Fibroblast of skin of right quadriceps (primary cell): ENCODE measurements at places on chromosomes 6 and 20.

- DNase-seq: no peak
Measured at GRCh38 chr6:52900536-52900935, 9.0 kb downstream of the GSTA3 start.

GRCh38 chr6:151721671-151722070 is 85.8 kb upstream of the ESR1 start:
- no peak for DNase-seq

GRCh38 chr6:151376440-151376839 is 14.9 kb downstream of the ZBTB2 start:
- DNase-seq: peak; percentile 27

DNA sequence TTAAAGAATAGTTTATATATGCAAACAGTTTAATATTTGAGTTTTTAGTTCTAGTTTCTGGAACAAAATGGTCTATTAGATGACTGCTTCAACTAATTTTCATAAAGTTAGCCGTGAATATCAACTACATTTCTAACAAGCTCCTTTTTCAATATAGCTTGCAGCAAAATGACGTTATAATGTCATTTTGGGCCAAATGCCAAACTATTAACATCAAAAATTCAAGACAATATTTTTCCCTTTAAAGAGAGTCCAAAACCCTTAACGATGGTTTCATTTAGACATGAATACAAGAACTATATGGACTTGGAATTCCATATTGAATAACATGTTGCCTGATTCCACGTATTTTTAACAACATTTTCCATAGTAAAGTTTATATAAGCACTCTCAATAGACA is 91.0 kb downstream of the SMLR1 start:
- no peak for DNase-seq

DNA sequence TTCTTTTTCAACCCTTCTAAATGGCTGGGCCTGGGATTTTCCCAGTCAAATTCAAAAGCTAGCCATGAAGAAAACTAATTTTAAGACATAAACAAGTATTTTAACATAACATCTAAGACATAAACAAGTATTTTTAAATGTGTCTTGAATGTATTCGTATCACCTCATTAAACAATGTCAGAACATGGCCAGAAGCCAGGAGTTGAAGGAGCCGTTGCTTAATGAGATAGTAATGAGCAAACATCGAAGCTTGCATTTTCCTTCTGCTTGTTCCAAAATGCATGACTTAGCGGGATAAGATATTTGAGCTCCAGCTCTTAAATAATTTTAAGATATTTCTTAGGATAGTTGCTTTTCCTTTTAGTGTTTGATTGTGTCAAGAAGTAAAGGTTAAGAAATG is 4.2 kb upstream of the RNF182 start:
- DNase-seq: no peak

- DNase-seq: peak; percentile 14
Measured at GRCh38 chr6:90610751-90611542, 24.1 kb upstream of the MAP3K7 start.

- peak; percentile 78 for DNase-seq
Measured at GRCh38 chr6:84581494-84582259, 182.7 kb downstream of the TBX18 start.

DNA sequence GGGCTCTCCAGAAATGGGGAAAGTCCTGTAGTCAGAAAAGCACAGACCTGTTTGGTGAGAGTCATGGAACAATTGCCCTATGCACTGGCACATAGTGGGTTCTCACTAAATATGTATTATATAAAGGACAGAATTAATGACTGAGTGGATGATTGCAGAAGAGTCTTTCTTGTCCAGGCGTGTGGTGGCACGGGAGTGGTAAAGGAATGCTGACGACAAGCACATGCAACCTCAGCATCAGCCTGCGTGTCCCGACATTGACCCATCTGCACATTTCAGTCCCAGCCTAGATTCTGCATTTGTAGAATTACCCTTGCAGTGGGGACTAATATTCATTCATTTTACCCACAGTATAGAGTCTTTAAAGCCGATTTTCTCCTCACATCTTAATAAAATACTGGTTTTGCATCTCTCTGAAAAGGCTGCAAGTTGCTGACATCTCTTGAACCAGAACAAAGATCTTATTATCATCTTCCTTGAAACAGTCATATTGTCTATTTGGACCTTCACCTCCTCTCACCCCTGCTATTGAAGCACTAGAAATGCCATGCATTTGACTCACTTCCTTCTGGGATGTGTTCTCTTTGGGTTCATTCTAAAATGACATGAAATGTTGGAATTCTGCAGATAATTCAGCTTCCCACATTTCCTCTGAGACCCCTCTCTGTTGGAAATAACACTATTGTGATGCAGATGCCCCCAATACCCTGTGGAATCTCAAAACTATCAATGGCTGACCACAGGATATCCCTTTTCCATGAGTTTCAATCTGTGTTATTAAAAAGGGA is 883.6 kb upstream of the FLRT3 start:
- peak; percentile 77 for DNase-seq

- peak; percentile 89 for DNase-seq
Measured at GRCh38 chr6:163291622-163292021, 122.9 kb upstream of the QKI start.

DNA sequence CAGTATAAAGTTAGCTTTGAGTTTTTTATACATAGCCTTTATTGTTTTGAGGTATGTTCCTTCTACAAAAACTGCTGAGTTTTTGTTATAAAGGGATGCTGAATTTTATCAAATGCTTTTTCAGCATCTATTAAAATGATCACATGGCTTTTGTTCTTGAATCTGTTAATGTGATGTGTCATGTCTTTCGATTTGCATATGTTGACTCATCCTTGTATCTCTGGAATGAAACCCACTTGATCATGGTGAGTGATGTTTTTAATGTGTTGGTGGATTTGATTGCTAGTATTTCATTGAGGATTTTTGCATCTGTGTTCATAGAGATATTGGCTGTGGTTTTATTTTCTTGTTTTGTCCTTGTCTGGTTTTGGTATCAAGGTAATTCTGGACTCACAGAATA is 24.7 kb upstream of the BLCAP start:
- DNase-seq: peak; percentile 49

DNA sequence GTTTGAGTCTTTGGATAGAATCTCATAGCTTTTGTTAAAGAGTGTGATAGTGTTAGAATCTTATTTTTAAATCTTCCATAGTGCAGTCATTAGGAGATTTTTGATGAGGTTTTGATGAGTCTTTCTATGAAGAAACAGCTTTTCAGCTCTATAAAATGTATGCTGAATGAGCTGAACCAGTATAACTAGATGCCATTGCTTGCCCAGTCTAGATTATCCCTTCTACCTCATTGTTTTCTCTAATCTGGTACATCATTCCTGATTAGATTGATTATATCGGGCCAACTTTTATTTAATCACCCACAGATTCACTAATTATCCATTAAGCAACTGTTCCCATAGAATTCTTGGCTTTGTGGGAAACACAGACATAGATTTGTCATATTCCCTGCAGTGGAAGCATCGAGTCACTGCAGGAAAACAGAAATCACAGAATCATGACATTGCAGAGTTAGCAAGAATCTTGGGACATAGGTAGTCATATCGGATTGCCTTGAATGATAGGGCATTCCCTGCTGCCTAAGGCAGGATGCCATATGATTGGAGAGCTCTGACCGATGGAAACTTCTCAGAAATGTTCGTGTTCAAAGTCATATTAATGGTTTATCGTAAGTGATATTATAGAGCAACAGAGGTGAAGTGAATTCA is 882.7 kb upstream of the FLRT3 start:
- peak; percentile 50 for DNase-seq

GRCh38 chr6:46961232-46961631 is 39.5 kb upstream of the ADGRF5 start:
- no peak for DNase-seq

DNA sequence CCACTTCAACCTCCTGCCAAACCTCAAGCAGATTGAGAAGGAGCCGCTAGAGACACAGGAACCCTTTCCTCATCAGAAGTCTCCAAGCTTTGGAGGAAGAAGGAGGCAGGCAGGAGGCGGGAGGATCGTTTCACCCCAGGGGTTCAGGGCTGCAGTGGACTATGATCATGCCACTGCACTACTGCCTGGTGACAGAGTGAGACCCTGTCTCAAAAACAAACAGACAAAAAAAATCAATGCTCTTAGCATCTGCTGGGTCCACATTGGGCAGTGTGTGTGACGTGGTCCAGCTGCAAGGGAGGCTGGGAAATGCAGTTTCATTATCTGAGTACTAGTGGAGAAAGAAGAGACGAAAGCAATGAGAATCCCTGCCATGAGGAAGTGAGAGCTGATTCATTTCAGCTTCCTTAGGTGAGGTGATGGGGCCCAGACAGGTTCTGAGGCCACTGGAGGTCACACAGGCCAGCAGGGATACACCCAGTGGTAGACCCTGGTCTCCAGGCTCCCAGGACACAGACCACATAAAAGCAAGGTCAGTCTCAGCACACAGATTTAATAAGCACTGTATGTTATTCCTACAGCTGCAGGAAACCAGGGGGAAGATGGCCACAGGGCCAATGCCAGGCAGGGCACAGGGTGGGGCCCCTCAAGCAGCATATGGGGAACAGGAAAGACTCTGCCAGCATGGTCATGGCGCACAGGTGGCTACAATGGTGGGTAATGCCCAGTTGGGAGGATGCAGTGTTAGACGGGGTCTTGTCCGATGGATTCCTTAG is 4.3 kb downstream of the GFRA4 start:
- DNase-seq: no peak

DNA sequence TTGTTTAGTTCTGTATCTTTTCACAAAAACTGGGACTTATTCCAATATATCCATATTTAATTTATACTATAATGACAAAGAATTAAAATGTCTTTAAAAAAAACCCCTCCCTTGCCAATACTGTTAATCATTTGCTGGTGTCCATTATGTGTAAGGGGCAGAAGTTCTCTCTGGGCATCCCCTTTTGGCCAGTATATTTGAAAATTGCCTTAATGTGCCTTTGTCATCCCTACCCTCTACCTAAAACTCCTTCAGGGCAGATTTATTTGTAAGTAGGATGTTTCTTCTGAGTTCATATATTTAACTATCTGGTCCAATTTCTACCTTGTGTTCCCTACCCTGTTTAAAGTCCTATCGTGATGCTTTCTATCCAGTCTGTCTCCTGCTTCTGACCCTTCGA is 62.9 kb downstream of the ARHGAP18 start:
- DNase-seq: no peak

DNA sequence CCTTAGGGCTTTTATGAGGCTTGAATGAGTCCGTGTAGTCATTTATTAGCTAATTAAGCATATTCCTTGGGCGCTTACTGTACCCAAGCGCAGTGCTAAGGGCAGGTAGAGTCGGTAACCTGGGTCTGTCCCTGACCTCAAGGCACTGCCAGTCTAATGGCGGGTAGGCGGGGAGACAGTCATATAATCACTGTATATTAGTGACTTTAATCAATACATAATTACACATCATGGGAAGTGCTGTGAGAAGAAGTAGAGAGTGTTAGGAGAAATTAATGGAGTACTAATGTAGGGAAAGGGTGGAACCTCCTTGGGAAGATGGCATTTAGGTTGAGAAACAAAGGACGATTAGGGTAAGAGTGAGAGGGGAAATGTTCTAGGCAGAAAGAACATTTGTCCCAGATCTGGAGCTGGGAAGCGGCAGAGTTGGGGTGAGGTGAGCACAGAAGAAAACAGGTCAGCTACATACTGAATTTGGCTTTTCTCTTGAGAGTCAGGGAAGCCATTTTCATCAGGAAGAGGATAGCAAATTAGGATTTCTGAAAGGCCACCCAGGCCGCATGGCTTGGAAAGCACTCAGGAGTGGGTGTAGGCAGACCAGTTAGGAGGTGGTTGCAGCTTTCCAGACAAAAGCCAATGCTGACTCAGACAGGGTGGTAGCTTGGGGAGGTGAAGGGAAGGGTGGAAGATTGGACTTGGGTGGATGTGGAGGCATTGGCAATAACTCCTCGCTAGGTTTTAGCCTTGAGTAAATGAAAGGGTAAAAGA is 954 bp upstream of the BLCAP start:
- DNase-seq: no peak

DNA sequence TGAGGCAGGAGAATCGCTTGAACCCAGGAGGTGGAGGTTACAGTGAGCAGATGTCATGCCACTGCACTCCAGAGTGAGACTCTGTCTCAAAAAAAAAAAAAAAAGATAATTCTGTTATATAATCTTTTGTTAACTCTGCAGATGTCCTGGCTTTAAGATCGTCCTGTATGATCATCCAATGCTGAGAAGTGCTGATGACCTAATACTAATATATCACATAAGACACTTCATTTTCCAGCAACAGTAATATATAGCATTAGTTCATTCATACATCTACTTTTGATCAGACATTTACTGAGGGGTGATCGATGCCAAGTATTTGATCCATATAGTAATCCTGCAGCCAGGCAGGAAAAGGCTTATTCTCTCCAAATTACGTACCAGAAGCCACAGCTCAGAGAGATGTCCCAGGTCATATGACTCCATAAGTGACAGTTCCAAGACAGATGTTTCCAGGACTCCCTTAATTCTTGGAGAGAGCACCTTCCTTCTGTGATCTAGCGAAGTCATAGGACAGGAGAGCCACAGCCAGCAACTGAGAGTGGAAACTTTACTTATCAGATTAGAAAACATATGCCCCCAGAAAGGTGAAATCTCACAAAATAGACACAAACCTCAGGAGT is 60.7 kb downstream of the SHLD1 start:
- DNase-seq: no peak

- no peak for DNase-seq
Measured at GRCh38 chr6:10393544-10394225, 21.2 kb downstream of the TFAP2A start.

GRCh38 chr20:53141201-53142050 is 169.3 kb downstream of the TSHZ2 start:
- no peak for DNase-seq

DNA sequence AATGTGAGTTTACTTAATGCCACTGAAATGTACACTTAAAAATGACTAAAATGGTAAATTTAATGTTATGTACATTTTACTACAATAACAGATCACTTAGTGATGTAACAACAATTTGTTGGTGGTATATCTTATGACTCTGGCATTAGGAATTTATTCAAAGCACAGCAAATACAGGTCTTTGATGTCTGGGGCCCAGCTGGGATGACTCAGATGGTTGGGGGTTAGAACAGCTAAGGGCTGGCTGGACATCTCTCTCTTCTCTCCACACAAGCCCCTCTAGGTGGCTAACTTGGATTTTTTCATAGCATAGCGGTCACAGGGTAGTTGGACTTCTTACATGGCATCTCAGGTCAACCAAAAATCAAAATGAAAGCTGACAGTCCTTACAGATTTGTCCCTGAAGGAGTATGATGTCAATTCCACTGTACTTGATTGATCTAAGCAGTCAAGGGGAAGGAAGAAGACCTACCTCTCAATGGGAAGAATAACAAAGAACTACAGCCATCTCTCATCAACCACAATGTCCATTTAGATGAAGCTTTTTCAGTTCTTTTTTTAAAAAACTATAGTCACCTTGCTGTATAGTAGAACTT is 37.5 kb upstream of the LCA5 start:
- DNase-seq: peak; percentile 70

GRCh38 chr20:37893566-37894241 is 9.2 kb upstream of the VSTM2L start:
- no peak for DNase-seq

- DNase-seq: no peak
Measured at GRCh38 chr6:135162678-135163439, 18.2 kb upstream of the MYB start.
